ENCODE measurements at places on chromosomes 12 and 14. TPM values are rescaled to one million over a fixed set of nuclear protein-coding genes. Genes with fewer than 3 reads are reported as not detected.
A peak's percentile ranks its signal among the peaks of the same experiment; 100 is the strongest.

The WDHD1 gene
- 50.3 TPM for total RNA-seq

The TSPAN8 gene
- not detected for total RNA-seq

The HOXC11 gene
- total RNA-seq, result not detected

The LTBR gene
- total RNA-seq, result 0.32 TPM

The PRH1 gene
- total RNA-seq, result 17.2 TPM

The SYCP3 gene
- total RNA-seq, result 0.50 TPM

The RDH16 gene
- total RNA-seq, result 0.30 TPM

The CFAP73 gene
- not detected for total RNA-seq

The CMA1 gene
- 0.25 TPM for total RNA-seq

The SLC6A15 gene
- total RNA-seq, result not detected

The BIN2 gene
- 45.8 TPM for total RNA-seq

The COX14 gene
- 43.5 TPM for total RNA-seq

- no peak for DNase-seq
- peaks cover 4% of the 10 kb centered on the region for H3K4me1 ChIP-seq
- no peaks in the 10 kb centered on the region for H3K36me3 ChIP-seq
- no peaks in the 10 kb centered on the region for H3K27me3 ChIP-seq
- H3K4me3 ChIP-seq, result no peak overlapping the region
These were observed 77.1 kb upstream of the NUDT4 start for GRCh38 chr12:93300611-93301021.

- no peaks in the 10 kb centered on the region for H3K27me3 ChIP-seq
- peaks cover 20% of the 10 kb centered on the region for H3K4me1 ChIP-seq
- DNase-seq, result no peak
- no peak overlapping the region for H3K27ac ChIP-seq
- peaks cover 46% of the 10 kb centered on the region for H3K36me3 ChIP-seq
These were observed 19.3 kb downstream of the MVK start for GRCh38 chr12:109592905-109593272.

- no peak overlapping the region for H3K4me3 ChIP-seq
- no peaks in the 10 kb centered on the region for H3K4me1 ChIP-seq
- DNase-seq, result no peak
- H3K27me3 ChIP-seq, result peaks cover 28% of the 10 kb centered on the region
- H3K36me3 ChIP-seq, result no peaks in the 10 kb centered on the region
- no peak overlapping the region for H3K27ac ChIP-seq
These were observed 358.7 kb downstream of the MED13L start for GRCh38 chr12:115918763-115919162.

DNA sequence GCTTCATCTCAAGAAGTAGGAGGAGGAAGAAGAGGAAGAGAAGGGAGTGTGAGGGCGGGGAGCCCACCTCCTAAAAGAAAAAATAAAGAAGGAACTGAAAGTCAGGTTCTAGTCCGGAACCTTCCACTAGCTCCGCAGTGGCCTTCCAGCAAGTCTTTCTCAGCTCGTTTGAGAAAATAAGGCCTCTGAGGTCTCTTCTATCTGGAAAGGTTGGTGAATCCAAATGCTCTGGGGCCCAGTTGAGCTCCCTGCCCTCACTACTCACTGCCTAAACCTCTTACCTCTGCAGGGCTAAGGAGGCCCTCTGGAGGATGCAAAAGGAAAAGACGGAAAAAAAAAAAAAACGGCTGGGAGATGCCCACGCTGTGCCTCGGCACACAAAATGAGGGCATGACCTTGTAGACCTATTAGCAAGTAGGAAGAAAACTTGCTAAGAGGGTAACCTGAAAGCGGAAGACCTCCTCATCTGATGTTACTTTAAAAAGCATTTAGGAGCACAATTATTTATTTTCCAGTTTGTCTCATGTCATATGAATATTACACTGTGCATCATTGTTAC is 35.9 kb downstream of the FBLN5 start:
- H3K4me1 ChIP-seq, result peaks cover 15% of the 10 kb centered on the region
- H3K4me3 ChIP-seq, result no peak overlapping the region
- no peaks in the 10 kb centered on the region for H3K36me3 ChIP-seq
- peaks cover 2% of the 10 kb centered on the region for H3K27me3 ChIP-seq
- H3K27ac ChIP-seq, result peak overlapping the region; percentile 21

GRCh38 chr12:81330480-81330879 is 252.6 kb downstream of the ACSS3 start:
- no peaks in the 10 kb centered on the region for H3K27me3 ChIP-seq
- no peak overlapping the region for H3K4me3 ChIP-seq
- H3K4me1 ChIP-seq, result no peaks in the 10 kb centered on the region
- no peaks in the 10 kb centered on the region for H3K36me3 ChIP-seq
- H3K27ac ChIP-seq, result no peak overlapping the region

DNA sequence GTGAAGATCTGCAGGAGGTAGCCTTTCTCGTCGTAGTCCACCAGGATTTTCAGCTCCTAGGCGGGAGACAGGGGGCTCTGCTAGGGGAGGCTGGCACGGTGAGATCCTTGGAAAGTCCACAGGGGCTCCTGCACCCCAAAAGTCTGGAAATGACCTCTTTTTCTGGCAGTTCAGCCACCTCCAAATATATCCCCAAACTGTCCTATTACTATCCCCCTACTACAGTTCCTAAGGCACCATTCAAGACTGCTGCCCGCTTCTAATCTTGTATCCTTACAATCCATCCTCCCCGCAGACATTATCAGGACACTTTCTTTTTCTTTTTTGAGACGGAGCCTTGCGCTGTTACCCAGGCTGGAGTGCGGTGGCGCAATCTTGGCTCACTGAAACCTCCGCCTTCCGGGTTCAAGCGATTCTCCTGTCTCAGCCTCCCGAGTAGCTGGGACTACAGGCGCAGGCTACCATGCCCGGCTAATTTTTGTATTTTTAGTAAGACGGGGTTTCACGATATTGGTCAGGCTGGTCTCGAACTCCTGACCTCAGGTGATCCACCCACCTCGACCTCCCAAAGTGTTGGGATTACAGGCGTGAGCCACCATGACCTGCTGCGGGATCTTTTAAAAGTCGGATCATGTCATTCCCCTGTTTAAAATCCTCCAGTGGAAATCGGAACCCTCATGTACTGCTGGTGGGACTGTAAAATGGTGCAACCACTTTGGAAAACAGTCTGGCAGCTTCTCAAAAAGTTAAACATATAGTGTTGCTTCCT is 18.5 kb downstream of the HPD start:
- peak overlapping the region; percentile 97 for H3K4me3 ChIP-seq
- peaks cover 4% of the 10 kb centered on the region for H3K4me1 ChIP-seq
- no peaks in the 10 kb centered on the region for H3K36me3 ChIP-seq
- H3K27ac ChIP-seq, result peak overlapping the region; percentile 90

GRCh38 chr12:132614861-132615578 is 3.6 kb upstream of the P2RX2 start:
- no peak overlapping the region for H3K27ac ChIP-seq
- no peak overlapping the region for H3K4me3 ChIP-seq
- DNase-seq, result peak; percentile 67
- H3K27me3 ChIP-seq, result peaks cover 27% of the 10 kb centered on the region
- H3K36me3 ChIP-seq, result peaks cover 7% of the 10 kb centered on the region

DNA sequence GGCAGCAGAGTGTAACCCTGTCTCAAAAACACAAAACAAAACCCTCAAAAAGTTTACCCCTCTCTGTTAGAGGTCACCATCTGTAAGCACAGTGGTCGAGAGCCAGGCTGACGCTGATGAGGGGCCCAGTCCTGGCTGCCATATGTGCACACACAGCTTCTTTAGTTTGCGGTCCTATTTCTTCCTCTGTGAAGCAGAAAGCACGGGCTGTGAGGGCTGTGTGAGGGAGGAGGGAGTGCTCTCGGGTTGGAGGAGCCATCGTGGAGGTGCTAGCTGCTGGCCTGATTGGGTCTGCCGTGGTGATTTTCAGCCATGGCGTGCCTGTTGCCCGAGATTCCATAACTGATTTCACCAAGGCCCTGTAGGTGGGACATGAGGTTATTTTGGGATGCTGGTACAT is 3.5 kb downstream of the ULK1 start:
- H3K4me3 ChIP-seq, result no peak overlapping the region
- no peak overlapping the region for H3K27ac ChIP-seq
- DNase-seq, result no peak
- H3K4me1 ChIP-seq, result peaks cover 6% of the 10 kb centered on the region
- no peaks in the 10 kb centered on the region for H3K36me3 ChIP-seq
- no peaks in the 10 kb centered on the region for H3K27me3 ChIP-seq

- H3K27ac ChIP-seq, result no peak overlapping the region
- H3K4me1 ChIP-seq, result peaks cover 29% of the 10 kb centered on the region
- DNase-seq, result no peak
- peaks cover 28% of the 10 kb centered on the region for H3K36me3 ChIP-seq
These were observed 4.1 kb downstream of the CMAS start for GRCh38 chr12:22050078-22050477.

GRCh38 chr14:92460541-92460915 is 53.1 kb upstream of the RIN3 start:
- no peak overlapping the region for H3K4me3 ChIP-seq
- H3K27me3 ChIP-seq, result peaks cover 6% of the 10 kb centered on the region
- H3K36me3 ChIP-seq, result no peaks in the 10 kb centered on the region
- no peak overlapping the region for H3K27ac ChIP-seq
- DNase-seq, result no peak

GRCh38 chr12:46264057-46264456 is 4.8 kb downstream of the SLC38A1 start:
- H3K27me3 ChIP-seq, result no peaks in the 10 kb centered on the region
- DNase-seq, result no peak
- H3K36me3 ChIP-seq, result peaks cover 17% of the 10 kb centered on the region
- peak overlapping the region; percentile 26 for H3K4me3 ChIP-seq
- H3K27ac ChIP-seq, result peak overlapping the region; percentile 13
- peaks cover 13% of the 10 kb centered on the region for H3K4me1 ChIP-seq

DNA sequence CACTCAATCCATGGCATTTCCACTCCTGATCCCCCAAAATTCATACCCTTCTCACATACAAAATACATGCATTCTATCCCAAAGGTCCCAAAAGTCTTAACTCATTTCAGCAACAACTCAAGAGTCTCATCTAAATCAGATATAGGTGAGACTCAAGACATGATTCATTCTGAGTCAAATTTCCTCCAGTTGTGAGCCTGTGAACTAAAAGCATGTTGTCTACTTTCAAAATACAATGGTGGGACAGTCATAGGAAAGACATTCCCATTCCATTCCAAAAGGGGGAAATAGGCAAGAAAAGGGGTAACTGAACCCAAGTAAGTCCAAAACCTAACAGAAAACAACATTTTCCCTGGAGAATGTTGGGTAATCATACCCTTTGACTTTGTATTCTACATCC is 103.3 kb downstream of the C12orf75 start:
- no peaks in the 10 kb centered on the region for H3K4me1 ChIP-seq
- no peak overlapping the region for H3K27ac ChIP-seq
- no peaks in the 10 kb centered on the region for H3K36me3 ChIP-seq
- no peak overlapping the region for H3K4me3 ChIP-seq
- peaks cover 15% of the 10 kb centered on the region for H3K27me3 ChIP-seq

- H3K27me3 ChIP-seq, result no peaks in the 10 kb centered on the region
- peak overlapping the region; percentile 99 for H3K27ac ChIP-seq
- peak overlapping the region; percentile 94 for H3K4me3 ChIP-seq
- DNase-seq, result no peak
- H3K36me3 ChIP-seq, result peaks cover 39% of the 10 kb centered on the region
These were observed 929 bp downstream of the CHD8 start for GRCh38 chr14:21454843-21455544.

DNA sequence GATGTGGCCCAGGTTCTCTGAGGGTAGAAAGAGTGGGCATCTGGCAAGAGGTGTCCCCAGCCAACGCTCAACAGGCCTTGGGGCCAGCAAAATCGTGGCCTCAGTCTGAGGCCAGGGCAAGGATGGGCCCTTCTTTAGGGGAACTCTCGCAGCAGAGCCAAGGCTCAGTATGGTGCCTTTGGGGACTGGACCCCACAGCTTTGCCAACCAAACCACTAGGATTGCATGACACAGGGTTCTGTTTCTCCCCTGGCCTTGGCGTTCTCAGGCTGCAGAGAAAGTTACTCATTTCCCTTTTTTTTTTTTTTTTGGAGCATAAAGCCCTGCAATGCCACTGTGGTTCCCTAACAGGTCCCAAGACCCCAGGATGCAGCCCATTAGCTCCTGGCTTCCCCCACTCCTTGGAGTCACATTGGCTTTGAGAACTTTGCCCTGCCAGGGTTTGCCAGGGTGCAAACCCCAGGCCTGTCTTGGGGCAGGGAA is 100.6 kb downstream of the LGMN start:
- H3K4me1 ChIP-seq, result peaks cover 59% of the 10 kb centered on the region
- no peak for DNase-seq
- H3K36me3 ChIP-seq, result peaks cover 24% of the 10 kb centered on the region
- no peak overlapping the region for H3K4me3 ChIP-seq
